Lower leg skin (tissue), 4 donors: ENCODE measurements at places on chromosomes 13 and 19.

- no peak for DNase-seq
Observed at GRCh38 chr13:87078947-87079795, 592.0 kb upstream of the SLITRK5 start.

DNA sequence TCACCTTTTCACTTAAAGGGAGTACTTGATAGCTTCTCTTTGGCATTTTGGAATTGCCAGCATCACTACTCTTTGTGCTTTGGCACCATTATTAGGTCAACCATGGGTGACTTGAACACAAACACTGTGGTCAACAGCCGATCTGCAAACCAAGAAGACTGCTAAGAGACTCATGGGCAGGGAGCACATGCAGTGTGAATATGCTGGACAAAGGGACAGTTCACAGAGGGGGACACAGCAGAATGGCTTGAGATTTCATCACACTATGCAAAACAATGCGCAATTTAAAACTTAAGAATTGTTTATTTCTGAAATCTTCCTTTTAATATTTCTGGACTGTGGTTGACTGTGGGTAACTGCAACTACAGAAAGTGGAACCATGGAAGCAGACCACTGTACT is 64.4 kb downstream of the LMO7 start:
- no peak for DNase-seq

GRCh38 chr19:32450217-32450616 is 44.6 kb downstream of the DPY19L3 start:
- DNase-seq: no peak

DNA sequence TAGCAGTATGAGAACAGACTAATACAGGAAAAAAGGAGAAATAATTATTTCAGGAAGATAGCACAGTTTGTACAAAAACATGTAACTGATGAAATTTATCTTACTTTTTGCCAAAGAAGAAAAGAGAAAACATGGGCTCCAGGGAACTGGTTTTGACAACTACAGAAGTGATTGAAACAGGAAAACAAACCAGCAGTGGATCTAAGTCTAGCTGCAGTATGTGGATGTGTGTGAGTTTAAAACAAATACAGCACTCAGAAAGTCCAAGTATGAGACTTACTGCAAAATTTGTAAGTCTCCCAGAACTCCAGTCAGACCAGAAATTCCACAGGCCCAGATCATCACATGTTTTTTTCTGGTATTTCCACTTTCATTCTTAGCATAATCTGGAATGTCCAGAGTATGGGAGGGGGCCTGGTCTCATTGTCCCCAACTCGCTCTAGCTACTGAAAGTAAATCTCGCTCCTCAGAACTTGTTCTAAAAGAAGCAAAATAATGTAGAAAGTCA is 259.5 kb downstream of the NHLRC3 start:
- DNase-seq: no peak

DNA sequence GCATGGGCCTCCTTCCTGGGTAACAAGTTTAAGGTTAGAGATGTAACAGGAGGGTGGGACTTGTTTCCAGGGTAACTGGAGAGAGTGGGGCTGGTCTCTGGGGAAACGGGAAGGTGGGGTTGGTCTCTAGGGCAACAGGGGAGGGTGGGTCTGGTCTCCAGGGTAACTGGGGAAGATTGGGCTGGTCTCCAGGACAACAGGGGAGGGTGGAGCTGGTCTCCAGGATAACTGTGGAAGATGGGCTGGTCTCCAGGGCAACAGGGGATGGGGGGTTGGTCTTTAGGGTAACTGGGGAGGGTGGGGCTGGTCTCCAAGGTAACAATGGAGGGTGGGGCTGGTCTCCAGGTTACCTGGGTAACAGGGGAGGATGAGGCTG is 36.5 kb downstream of the SPTBN4 start:
- DNase-seq: no peak

DNA sequence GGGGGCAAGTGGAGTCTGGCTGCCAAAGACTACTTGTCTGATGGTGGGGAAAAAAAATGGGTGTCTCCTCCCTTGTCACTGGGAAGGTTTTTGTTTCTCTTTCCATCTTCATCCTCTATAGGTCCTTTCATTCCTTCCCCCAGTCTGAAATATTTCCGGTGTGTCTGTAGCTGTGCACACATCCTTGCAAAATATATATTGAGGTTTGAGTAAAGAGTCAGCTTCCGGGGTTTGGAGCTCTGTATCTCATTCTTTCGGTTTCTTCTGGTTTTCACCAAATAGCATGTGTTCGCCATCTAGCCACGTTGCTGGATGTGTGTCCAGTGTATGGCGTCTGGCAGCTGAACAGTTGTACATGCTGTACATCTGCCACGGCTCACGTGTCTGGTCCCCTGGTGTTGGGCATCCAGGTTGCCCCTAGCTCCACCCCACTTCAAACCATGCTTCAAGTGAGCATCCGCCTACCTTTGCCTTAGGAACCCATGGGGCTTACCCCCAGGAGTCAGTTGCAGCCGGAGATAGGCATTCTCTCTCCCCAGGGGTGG is 142.2 kb downstream of the SIPA1L3 start:
- no peak for DNase-seq

GRCh38 chr19:51651216-51651846 is 4.7 kb upstream of the SIGLEC14 start:
- DNase-seq: no peak
